ENCODE measurements at places on chromosomes 6 and 20. TPM values are rescaled to one million over a fixed set of nuclear protein-coding genes. Genes with fewer than 3 reads are reported as not detected.

GRCh38 chr20:22226849-22227700 is 357.3 kb downstream of the FOXA2 start:
- no peak for DNase-seq

DNA sequence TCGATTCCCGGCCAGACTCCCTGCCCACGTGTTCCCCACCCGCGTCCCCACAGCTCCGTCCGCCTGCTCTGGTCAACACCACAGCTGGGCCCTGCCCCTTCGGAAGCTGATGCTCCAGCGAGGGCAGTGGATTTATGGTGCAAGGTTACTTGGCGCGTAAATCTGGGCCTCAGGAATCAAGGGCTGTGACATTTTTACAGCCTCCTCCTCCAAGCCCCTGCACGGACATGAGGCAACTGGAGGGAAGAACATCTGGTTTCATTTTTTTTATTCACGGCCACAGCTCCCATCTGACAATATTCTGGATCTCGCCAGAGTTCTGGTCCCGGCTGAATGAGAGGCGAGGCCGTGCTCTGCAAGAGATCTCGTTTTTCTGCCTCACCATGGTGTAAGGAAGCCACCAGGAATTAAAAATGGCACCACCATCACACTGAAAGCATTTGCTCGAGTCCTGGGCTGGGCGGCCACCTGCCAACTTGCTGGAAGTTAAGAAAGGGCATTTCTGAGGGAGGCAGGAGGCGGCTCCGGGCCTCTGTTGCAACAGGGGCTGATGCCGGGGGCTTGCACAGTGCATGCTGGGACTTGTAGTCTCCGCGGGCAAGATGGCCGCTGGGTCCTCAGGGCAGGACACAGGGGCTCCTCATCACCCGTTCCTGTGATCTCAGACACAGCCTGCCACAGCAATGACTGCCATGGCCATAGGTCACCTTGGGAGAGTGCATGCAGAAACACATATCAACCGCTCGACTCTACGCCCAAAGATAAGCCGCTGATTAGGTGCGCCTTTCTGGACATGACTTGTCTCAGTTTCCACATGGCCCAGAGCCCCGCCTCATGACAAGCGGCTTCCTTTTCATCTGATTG is 148.5 kb downstream of the LY86 start:
- DNase-seq = peak; percentile 88

- DNase-seq = no peak
Observed at GRCh38 chr6:34773916-34774315, 16.6 kb downstream of the SNRPC start.

Gene CGAS
- 14.8 TPM for total RNA-seq

Measured in GM23338 (cell line).